ENCODE measurements at places on chromosomes 3 and 15.

GRCh38 chr3:68523330-68523729 is 409.0 kb downstream of the TAFA4 start:
- DNase-seq: no peak

GRCh38 chr3:138059261-138059660 is 49.3 kb downstream of the CLDN18 start:
- no peak for DNase-seq

DNA sequence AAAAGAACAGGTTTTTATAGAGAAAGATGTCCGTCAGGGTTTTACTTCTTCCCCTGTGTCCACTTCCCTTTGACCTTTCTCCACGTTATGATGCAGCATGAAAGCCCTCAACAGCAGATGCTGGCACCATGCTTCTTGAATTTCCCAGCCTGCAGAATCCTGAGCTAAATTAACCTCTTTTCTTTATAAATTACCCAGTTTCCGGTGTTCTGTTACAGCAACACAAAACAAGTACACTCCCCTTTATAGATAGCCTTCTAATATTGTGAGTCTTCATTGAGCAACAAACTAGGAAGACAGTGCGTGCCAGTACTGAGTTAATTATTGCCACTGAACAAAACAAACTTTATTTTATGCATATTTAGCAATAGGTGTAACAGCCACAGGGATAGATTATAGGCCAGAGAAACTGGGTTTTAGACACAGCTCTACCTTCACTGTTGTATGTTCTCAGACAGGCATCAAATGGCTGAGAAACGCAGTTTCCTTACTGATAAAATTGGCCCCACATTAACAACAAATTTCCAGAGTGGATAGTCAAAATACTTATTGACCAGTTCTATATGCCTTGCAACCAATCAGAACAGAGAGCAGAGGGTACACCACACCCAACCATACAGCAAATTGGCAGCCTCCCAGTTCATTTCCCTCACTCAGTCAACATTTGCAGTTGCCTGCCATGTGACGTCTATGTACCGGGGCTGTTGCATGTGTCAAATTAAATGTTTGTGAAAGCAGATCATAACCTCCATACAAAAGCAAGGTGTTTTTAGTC is 14.4 kb upstream of the TBL1XR1 start:
- DNase-seq: no peak

DNA sequence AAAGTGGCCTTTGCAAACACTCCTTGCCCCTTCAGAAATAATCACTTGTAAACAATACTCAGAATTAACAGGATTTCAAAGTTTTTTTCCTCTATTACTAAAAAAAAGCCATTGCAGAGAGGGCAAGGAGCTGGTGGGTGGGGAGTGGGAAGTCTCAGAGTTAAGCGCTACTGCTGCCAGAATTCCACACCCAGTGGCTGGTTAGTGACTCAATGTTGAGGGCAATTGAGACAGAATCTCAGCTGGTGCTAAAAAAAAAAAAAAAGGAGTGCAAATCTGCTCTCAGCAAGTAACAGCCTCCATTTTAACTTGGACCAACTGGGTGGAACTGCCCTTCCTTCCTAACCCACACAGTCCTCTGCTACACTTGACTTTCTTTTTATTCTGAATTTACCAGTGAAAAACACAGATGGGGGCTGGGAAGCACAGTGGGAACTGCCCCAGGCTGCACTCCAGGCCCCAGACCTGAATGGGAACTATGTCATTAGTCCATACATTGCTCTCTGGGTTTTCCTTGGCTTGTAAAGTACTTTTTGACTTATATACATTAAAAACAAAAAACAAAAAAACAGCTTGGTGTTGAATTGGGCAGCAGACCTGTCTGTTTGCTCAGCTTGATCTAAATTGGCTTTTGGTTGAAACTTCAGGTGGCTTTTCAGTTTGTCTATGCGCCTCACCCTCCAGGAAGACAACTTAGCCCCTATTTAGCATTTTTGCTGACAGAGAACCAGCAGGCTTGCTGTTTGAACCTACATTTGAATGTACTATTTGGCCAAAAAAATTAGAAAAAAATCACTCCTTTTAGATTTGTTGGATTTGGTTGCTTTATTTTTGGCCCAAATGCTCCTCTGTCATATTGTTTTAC is 357.8 kb upstream of the TBL1XR1 start:
- DNase-seq: no peak

- DNase-seq: no peak
These were observed 80.8 kb upstream of the IL12A start for GRCh38 chr3:159907828-159908227.

- no peak for DNase-seq
These were observed 167.3 kb upstream of the SGO1 start for GRCh38 chr3:20353286-20353685.
